ENCODE measurements at places on chromosomes 2 and 18.

- DNase-seq, result no peak
Observed at GRCh38 chr2:2742726-2743125, 411.7 kb upstream of the MYT1L start.

DNA sequence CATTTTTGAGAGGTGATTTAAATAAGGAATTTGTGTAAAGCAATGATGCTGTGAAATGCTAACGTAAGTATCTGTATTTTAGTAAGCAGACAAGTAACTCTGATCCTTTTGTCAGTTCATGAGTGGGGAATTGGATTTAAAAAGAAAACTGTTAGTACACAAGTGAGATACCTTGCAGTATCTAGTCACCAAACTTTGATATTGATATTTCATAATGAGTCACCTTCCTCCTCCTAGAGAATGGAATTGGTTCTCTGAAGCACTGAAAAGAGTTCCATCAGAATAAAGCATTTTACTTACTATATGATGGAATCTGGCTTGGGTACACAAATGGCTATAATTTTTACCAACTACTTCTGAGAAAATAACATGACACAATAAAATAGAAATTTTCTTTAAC, 232.2 kb downstream of the ZNF804A start:
- no peak for DNase-seq

DNA sequence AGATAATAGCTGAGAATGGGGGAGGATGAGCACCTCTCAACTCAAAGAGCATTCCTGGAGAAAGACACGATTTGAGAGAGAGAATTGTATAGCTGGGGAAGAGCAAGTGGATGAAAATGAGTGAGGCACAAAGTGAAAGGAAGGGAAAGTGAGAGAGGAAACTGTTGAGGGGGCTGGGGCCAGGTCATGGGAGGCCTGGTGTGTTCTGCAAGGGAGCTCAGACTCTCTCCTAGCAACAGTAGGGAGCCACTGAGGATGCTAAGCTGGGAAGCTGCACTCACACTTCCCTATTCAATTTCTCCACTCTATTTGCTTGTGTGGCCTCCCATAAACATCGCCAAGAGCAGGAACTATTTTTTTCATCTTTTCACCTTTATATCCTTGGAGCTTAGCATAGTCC, 14.8 kb downstream of the EVA1A start:
- no peak for DNase-seq

DNA sequence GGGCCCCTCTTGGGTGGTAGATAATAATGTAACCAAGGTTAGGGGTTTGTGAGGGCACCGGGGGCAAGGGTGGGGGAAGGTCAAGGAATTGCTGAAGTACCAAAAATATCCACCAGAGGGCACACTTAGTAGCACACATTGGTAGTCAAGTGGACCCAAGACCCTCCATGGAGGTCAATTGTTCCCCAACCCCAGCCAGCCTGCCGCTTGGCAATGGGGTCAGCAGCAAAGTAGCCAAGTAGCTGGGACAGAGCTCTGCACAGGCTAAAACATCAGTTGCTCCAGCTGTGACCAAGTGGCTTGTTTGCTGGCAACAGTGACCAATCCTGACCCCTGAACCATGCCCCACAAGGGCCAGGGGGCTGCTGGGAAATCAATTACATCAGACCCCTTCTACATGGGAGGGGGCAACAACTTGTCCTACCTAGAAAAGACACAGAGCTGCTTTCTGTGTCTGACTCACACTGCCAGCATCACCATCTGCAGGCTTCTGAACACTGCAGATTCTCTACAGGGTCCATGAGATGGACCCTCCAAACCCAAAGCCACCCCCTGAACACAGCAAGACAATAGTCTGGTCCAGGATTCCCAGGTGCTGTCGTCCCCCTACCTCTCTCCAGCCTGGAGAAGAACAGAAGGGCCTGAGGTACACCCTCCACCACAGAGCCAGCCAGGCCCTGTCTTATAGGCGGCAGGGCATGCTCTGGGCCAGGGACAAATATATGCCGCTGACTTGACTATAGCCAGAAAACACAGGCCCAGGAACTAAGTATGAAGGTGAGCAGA, 76.0 kb downstream of the EMX1 start:
- no peak for DNase-seq

- no peak for DNase-seq
Observed at GRCh38 chr2:159445307-159445706, 158.8 kb upstream of the WDSUB1 start.

DNA sequence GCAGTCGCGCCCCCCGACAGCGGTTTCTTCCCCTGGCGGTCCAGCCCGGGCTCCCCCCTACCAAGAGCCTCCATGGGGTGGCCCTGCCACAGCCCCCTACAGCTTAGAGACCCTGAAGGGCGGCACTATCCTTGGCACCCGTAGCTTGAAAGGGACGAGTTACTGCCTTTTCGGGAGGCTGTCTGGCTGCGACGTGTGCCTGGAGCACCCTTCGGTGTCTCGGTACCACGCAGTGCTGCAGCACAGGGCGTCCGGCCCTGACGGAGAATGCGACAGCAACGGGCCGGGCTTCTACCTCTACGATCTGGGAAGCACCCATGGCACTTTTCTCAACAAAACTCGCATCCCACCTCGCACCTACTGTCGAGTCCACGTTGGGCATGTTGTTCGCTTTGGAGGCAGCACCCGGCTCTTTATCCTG, 475 bp downstream of the SLC4A1AP start:
- peak; percentile 11 for DNase-seq

DNA sequence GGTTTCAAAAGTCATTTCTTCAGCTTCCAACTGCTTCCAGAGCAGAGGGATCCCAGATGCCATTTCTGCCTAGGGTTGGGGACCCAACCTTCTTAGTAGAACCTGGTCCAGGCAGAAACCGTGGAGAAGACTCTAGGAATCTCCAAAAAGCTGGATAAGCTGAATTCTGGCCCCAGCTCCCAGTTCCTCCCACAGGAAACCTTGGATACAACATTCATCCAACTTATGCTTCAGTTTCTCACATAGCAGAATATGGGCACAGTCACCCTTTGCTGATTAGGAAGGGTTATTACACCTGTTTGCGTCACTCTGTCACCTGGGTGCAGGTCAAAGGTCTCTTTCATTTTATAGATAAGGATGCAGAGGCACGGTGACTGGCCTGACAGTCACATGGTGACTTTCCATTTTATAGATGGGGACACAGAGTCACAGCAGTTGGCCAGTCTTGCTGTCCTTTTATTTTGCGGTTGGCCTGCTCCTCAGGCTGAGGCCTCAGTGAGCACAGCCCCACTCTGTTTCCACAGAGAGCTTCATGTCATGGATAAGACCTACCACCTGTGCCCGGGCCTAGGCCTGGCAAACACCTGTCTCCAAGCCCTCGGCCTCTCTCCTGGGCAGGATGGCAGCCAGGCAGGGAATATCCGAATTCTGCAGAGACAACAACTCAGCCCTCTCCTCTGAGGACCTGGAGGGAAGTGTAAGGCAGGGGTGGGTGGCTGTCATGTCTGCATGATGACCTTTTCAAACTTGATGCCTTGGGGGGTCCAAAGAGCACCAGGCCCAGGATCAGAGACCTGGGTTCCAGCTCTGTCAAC, 148.8 kb downstream of the SMAD7 start:
- no peak for DNase-seq

DNA sequence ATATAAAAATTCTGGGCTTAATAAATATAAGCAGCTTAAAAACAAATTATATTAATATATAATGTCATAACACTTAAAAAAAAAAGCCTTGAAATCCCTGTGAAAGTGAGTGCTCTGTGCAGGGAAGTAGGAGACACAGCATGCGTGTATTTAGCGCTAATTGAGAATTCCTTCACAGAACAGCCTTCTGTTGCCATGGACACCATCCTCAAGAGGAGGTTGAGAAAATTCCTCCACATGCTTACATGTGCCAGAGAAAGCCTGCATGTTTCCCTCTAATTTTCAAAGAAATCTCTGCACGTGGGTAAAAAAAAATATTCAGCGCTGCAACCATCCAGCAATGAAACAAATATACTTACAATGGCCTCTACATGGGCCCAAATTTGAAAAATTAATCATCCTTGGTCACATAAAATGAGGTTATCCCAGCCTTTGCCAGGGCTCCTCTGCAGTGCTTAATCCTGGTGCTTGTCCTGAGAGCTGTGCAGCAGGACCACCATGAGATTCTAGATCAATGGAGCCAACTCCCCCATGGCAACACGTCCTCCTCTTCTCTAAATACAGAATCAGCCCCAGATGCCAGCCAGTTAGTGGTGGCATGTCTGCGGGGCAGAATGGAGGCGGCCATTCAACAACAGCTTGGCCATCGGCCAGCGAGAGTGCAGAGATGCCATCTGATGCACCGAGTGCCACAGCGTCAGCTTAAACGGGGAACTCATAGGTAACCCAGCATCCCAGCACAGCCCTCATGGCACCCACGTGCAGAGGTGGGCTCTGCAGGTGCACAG, 228.0 kb downstream of the MYT1L start:
- DNase-seq, result no peak

- no peak for DNase-seq
Observed at GRCh38 chr2:97797355-97797754, 84.0 kb downstream of the ZAP70 start.

DNA sequence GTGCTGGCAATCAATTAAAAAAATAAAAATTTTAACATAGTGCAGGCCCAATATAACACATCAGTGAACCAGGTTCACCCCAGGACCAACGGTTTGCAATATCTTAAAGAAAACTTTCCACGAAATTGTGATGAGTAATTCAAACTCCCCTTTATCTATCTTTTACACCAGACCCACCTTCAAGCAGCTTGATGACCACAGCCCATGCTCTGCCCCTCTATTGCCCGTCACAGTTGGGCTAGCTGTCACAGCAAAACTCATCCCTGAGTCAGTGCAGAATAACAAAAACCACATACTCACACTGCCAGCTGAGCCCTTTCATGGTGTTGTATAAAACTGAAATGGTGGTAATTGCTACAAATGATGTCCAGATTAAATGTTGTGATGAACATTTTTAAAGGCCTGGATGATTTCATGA, 112.5 kb upstream of the CREB1 start:
- no peak for DNase-seq

DNA sequence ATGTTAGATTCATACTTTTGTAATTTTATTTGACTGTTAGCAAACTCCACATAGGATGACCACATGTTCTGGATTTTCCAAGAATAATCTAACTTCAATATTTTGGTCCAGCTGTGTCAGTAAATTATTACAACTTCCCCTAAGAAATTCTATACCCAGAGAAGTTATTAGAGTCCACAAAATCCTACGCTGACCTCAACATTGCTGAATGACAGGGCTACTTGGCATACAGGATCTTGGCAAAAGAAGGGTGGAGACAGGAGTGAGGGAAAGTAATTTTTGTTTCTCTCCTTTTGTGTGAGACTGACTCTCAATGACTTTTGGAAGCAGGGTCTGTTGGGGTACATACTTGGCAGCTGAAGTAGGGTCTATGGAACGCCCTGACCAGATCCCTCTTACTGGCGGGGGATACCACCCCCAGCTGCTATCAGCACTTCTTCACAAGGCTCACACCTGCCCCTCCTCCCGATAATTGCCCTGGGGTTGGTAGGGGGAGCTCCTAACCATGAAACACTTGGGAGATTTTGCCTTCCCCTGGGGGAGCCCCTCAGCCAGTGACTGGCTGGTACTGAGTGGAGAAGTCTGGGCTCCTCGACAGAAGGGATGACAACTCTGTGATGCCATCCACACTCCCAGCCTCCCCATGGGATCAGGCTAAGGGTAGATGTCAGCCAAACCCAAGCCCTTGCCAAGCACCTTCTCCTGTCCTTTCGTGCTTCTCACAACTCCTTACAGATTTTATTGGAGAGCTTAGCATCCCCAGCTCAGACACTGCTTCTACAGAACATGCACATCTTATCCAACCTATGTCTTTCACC, 110.6 kb upstream of the FHL2 start:
- no peak for DNase-seq

All from stimulated activated CD4-positive, alpha-beta T cell treated with anti-CD3 and anti-CD28 coated beads, Interleukin-1b, Interleukin-23, amount 100 ng/mL, for 48 hours (primary cell).